Endothelial cell (in vitro differentiated cells): ENCODE measurements at places on chromosomes 12 and 14. TPM values are rescaled to one million over a fixed set of nuclear protein-coding genes. Genes with fewer than 3 reads are reported as not detected.

Gene GUCY2C
- total RNA-seq, result 0.36 TPM

Gene CD4
- total RNA-seq, result 4.7 TPM

Gene USP44
- total RNA-seq, result 10.4 TPM

Gene EIF2S3B
- 7.6 TPM for total RNA-seq

Gene CMA1
- not detected for total RNA-seq

Gene ALG10
- 11.8 TPM for total RNA-seq

Gene CEBPE
- total RNA-seq, result not detected

Gene B4GALNT1
- total RNA-seq, result 1.3 TPM

Gene TAS2R50
- 1.2 TPM for total RNA-seq

Gene SLC38A2
- total RNA-seq, result 249 TPM

Gene AMDHD1
- total RNA-seq, result not detected

Gene TBC1D30
- total RNA-seq, result 3.6 TPM

Gene BRMS1L
- 16.8 TPM for total RNA-seq

Gene PKP2
- 9.0 TPM for total RNA-seq

Gene C14orf132
- 4.4 TPM for total RNA-seq

Gene PRH1
- total RNA-seq, result 15.6 TPM

Gene AKAP6
- total RNA-seq, result 4.4 TPM

Gene AMHR2
- total RNA-seq, result 1.3 TPM

Gene ASB2
- not detected for total RNA-seq

Gene IFT81
- 18.7 TPM for total RNA-seq

Gene TSPAN9
- total RNA-seq, result 116 TPM
